ENCODE measurements at places on chromosomes 7 and 10. TPM values are rescaled to one million over a fixed set of nuclear protein-coding genes. Genes with fewer than 3 reads are reported as not detected.

Gene LRRN3
- total RNA-seq, result 1.7 TPM

Gene PAPOLB
- 0.38 TPM for total RNA-seq

- no peak for DNase-seq
These were observed 1.3 kb upstream of the BMPER start for GRCh38 chr7:33903791-33904680.

Gene ICA1
- 9.3 TPM for total RNA-seq

GRCh38 chr7:40165216-40165615, 30.4 kb downstream of the SUGCT start:
- DNase-seq, result no peak

- DNase-seq, result no peak
These were observed 67.2 kb downstream of the FAM107B start for GRCh38 chr10:14707481-14707880.

- no peak for DNase-seq
These were observed 200.2 kb upstream of the C7orf33 start for GRCh38 chr7:148390381-148390780.

- DNase-seq, result no peak
These were observed 609.7 kb downstream of the TNS3 start for GRCh38 chr7:46972205-46972604.

- DNase-seq, result no peak
These were observed 28.6 kb downstream of the PPP3CB start for GRCh38 chr10:73467206-73467605.

Gene LRRC61
- 13.9 TPM for total RNA-seq

DNA sequence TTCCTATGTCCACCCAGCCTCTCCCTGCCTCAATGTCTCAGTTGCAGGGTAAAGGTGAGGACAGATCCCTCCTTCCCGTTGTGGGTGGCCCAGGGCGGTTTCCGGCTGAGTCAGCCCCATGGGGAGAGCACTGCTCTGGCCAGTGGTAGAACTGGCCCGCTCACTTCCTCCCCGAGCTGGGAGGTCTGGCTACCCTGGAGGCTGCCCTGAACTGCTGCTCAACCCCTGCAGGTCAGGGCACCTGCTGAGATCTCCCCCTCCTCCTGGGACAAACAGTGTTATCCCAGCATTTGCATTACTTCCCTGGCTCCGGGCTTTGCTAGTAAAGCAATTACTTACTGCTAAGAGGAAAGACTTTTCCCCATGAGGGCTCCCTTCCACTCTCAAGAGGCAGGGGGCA, 21.4 kb upstream of the IMPDH1 start:
- no peak for DNase-seq

Gene FERD3L
- not detected for total RNA-seq

DNA sequence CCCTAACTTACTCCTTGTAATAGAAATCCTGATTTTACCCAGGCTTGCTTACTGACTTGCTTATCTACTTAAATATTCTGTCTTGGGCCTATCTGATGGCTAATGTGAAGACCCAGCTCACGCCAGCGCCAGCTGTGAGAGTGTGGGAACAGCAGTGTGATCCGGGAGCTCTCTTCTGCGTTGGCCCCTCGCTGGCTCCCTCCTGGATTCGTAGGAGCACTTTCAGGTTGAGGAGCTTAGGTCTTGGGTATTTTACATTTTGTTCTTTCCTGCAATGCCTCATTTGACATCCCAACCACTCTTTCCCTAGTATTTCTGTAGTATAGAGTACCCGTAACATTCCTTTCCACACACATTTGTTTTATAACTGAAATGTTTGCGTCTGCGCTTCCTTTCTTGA, 51.7 kb downstream of the CREM start:
- DNase-seq, result no peak

DNA sequence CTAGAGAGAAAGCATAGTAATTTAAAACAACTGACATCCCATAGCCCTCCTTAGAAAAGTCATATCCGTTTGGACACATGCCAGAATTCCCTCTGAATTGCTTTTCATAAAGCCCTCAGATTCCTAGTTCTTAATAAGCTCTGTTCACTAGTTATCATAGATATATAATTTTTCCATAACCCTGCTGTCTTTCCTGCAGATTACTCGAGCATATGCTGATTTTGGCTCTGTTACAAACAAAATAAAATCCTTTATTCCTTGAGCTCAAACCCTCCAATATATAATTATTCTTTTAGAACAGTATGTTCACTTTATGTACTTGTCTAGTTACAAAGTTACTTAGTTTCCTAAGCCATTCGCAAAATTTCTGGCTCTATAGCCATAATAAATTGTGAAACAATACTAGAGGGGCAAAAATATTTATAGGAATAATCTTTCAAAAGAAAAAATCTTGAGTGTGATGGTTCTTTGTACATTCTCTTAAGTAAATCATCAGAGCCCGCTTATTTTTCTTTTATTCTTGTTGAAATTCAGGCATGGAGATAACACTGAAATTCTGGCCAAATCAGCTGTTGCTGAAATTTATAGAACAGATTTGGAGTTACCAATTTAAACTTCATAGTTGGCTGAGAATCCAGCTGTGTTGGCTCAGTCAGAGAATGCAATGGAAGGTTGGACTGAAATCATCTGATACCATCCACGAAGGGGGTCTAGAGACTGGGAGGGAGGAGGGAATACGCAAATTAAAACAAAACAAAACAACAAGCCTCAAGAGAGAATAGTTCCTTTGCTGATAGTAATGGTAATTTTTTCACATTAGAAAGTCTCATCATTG, 146.1 kb upstream of the TMEM196 start:
- DNase-seq, result no peak

GRCh38 chr10:30127120-30127541, 67.7 kb upstream of the JCAD start:
- DNase-seq, result no peak

- DNase-seq, result no peak
These were observed 2.9 kb upstream of the PFKP start for GRCh38 chr10:3064423-3064822.

DNA sequence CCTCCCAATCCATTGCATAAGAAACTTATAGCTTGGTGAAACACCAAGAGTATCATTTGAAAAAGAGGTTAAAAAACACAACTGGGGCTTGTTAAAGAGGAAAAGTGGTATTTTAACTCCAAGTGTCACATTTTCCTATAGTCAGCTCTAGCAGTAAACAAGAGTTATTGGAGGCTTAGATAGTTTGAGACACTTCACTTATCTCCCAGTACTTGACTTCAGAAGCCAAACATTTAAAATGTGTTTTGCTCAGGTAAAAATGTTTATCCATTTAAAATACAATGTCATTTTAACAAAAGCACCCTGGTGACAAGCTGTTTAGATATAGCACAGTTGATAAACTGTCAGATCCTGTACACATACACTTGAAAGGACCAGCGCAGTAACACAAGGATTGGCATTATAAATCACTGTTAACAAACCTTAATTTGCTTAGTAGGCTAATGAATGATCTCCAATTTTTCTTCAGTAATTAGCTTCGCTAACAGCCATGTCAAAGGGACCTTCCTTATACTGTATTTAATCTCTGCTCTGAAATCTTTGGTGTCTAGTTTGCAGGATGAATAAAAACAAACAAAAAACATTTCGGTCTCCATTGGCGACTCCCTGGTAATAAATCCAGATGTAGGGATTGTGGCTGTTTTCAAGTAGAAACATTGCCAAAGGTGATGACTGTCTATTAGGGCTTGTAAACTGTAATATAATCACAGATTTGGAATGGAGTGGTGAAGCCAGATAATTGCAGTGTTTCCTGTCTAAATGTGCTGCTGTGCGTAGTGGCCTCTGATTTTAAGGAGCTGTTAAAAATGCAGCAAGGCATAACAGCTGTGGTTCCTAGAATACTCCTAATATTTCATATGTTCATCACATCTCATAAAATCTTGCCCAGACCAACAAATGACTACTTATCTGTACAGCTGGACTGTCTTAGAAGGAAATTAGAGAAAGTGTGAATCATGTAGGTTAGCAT, 545.1 kb downstream of the AUTS2 start:
- DNase-seq, result no peak

DNA sequence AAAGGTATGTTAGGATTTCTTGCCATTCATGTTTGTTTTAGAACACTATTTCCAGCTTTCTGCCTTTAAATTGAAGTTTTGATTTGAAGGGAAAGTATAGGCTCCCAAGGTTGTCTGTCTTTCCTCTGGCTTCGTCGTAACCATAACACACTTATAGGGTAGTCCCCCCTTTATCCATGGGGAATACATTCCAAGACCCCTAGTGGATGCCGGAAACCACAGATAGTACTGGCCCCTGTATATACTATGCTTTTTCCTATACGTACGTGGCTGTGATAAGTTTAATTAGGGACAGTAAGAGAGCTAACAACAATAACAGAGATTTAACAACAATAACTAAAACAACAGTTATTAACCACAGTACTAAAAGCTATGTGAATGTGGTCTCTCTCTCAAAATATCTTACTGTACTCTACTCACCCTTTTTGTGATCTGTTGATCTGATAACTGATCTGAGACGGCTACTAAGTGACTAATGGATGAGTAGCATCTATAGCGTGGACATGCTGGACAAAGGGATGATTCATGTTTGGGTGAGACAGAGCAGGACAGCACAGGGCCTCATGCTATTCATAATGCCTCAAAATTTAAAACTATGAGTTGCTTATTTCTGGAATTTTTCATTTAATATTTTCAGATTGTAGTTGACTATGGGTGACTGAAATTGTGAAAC, 273.1 kb downstream of the AUTS2 start:
- no peak for DNase-seq

DNA sequence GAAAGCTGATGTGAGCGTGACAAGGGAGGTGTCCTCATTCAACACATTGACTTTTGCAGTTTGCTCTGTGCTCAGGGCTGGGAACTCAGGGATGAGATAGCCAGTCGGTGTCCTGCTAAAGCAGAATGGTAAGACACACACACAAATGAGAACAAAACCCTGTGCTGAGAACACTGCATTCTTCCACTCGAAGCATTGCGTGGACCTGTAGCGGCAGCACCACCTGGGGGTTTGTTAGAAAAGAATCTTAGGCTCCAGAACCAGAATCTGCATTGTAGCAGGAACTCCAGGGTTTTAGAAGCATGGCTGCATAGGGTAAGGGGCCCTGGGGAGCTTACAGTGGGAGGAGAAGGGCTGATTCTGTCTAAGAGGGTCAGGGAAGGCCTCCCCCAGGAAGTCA, 21.5 kb upstream of the OGDHL start:
- no peak for DNase-seq

GRCh38 chr7:142703655-142704305, 45.5 kb upstream of the PRSS1 start:
- no peak for DNase-seq

DNA sequence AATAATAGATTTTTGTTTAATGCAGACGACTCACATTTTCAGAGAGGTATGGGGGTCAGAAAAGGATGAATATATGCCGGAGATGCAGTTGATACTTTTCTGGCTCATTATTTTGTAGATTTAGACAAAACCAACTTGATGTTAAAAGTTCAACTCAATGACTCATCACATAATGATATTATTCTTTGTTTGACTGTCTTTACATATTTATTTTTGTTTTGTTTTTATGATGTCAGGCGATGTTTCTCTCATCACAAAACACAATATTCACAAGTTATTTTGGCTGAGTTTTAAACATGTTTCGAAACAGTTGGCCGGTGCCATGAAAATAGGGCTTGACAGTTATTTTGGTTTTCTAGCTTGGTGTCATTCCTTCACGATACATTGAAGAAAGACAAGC, 1.3 kb downstream of the GJD4 start:
- DNase-seq, result no peak

- no peak for DNase-seq
These were observed 135.9 kb downstream of the ARHGAP22 start for GRCh38 chr10:48468866-48469511.

DNA sequence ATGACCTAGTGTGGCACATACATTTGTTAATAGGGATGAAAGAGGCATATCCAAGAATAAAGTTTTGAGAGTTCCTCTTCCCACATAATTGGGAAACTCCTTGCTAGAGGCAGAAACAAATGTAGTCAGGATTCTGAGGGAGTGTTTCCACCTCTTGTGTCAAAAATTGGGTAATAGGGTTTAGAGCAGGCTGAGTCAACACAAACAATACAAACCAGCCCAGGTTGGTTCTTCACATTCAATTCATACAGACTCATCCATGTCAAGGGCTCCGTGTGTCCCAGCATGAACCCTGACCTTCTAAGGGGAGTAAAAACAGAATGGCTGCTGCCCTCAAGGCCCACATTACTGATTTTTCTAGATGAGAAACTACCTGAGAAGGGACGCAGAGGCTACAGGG, 75.3 kb downstream of the GLI3 start:
- DNase-seq, result no peak

GRCh38 chr10:126001576-126001975, 105.2 kb downstream of the FANK1 start:
- no peak for DNase-seq

Gene ASB10
- total RNA-seq, result not detected

GRCh38 chr7:108017776-108018151, 14.8 kb upstream of the LAMB1 start:
- no peak for DNase-seq

DNA sequence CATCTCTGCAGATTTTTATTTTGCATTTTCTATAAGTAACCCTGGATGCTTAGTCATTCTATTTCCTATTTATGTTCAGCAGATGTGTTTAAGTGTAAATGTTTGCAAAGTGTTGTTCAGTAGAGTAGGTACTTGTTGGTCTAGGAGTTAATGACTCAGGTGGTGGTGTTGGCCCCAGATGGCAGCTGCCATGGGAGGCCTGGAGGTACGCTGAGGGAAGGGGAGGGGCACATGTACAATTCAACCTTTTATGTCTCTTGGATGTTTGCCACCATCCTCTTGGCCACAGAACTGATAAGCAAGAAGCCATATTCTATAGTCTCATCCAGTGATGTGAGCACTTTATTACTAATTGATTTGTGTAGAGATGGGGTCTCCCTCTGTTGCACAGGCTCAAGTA, 68.1 kb upstream of the SLC39A12 start:
- DNase-seq, result no peak

GRCh38 chr7:134625550-134625949, 21.1 kb upstream of the BPGM start:
- DNase-seq, result no peak

Gene PRF1
- total RNA-seq, result 7.3 TPM

DNA sequence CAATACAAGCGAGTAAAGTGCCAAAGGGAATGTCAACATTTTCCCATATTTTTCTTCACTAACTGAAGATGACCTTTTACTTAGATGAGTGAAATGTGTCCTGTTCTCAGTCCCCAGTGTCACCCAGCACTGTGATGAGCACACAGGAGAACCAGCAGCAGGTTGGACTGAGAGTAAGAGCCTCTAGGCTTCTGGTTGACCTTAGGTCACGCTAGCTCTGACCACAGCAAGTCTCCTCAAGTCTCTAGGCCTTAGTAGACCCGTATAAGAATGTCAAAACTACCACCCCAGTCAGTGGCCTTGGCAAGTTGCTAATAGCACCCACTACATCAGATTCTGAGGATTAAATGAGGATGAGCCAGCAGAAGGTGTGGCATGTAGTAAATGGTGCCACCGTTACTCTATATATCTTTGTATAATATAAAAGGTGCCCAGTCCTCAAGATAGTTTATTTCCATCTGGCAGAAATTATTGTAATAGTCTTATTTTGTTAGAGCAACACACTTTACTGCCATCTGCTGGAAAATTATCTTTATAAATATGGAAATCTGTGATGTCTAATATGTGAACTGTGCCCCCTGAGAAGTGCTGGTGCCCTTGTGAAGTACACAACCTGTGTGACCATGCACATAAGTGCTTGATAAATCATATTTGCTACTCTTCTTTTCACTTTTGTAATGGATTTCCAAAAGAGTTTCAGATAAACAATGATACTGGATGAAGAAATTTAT, 75.7 kb downstream of the SPAG6 start:
- DNase-seq, result no peak

Gene OR9A2
- not detected for total RNA-seq

Gene CADPS2
- total RNA-seq, result 2.2 TPM

Gene MMP21
- not detected for total RNA-seq

Gene C10orf105
- 0.15 TPM for total RNA-seq

Gene SMKR1
- total RNA-seq, result not detected

Data from esophagus squamous epithelium (tissue), 5 donors.